ENCODE measurements at places on chromosomes 2 and 18.

DNA sequence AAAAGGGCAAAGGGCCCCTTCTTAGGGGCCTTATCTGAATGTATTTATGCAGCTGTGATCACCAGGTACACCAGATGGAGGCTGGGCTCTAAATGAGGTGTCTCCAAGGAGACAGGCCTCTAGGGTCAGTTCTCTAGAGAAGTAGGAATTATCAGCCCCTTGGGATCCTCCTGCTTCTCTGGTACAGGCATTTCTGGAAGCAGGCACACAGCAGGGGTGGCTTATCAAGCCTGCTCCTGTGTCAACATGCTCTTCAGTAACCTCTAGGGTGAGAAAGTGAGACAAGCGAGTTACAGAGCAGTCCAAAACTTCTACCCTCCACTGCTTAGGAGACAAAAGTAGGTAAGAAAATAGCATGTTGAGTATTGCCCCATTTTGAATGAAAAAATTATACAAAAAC lies 13.8 kb downstream of the TPGS2 start:
- DNase-seq, result no peak

DNA sequence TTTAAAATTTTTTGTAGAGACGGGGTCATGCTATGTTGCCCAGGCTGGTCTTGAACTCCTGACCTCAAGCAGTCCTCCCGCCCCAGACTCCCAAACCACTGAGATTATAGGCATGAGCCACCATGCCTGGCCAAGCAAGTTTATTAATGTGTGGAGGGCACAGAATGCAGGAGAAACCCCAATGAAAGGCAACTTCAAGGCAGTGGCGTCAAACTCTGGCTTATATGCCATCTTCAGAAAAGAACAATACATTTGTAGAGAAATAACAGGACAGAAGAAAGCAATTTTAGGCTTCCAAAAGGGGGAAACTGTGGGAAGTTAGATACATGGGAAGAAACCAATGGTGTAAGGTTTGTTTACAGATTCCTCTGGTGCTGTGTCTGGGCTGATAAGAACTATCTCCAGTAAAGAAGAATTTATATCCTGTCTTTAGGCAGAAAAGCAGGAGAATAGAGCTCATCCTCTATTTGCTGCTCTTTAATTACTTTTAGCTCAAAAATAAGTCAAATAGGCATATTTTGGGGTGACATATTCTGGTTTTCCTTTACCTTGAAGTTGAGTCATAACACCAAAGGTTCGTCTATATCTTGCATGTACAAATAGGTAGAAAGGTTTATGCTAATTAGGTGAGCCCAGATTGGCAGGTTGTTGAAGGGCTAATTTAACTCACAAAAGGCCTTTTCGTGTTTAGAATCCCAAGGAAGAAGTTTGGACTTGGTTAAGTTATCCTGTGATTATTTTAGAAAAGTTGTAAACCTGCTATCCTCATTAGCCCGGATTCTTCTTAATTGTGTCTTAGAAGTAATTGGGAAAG lies 26.0 kb upstream of the TMEM214 start:
- no peak for DNase-seq

- DNase-seq, result no peak
Measured at GRCh38 chr2:49291619-49292018, 137.3 kb upstream of the FSHR start.

DNA sequence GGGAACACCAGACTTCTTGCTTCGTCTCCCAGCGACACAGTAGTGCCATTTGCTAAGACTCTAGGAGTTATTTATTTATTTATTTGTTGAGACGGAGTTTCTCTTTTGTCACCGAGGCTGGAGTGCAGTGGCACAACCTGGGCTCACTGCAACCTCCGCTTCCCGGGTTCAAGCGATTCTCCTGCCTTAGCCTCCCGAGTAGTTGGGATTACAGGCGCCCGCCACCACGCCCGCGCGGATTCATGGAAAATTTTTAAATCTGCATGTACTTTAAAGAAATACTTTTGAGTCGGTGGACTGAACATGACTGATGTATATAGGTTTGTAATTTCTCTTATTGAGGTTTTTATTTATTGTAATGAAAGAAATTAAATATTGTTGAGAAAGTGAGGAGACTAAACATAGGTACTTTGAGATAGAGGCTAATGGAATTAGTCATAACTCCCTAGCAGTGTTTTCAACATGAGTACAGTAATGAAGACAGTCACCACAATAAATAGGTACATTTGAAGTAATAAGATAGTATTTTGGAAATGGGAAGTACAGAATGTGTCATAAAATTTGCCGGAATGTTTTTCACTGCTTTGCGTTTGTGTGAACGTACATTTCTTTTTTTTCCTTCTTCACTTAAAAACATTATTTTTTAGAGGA lies 983 bp downstream of the MTX2 start:
- no peak for DNase-seq

GRCh38 chr2:178499640-178500039 lies 19.4 kb downstream of the PLEKHA3 start:
- peak; percentile 20 for DNase-seq

DNA sequence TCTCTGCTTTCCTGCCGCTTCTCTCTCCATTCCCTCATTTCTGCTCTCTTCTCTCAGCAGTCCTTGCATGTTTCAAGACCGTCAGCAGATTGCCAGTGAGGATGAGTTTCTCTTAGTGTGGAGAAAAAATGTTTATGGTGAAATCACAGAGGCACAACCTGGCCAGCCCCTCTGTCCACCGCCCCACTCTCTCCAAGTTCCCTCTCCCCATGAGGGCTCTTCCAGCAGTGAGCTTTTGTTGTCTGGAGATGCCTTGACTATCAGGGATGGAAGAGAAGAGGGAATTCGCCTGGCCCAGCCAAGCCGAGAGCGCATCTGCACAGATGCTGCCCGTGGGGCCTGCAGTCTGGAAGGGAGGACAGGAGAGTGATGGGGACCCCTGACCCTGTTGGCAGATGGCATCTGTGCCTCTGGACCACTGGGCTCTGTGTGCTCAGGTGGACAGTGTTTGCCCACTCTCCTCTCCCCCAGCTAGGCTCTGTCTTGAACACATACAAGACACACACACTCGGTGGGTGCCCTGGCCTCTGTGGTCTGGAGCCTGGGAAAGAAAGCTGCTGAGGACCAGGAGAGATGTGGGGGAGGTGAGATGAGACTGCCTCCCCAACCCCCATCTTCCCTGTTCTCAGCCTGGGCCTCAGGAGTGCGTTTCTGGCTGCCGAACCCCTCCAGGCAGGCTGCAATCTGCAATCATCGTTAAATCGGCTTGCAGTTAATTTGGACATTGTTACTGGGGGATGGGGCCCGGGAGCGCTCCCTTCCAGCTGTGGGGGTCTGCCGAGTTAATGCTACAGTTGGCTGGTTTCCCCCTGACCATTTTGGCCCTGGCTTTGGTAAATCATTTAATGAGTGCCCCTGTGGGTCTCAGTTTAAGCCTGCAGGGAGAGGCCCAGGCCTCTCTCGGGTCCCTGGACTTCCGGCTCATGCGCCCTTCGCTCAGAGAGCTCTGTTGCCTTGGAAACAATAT lies 4.5 kb downstream of the ITM2C start:
- DNase-seq, result no peak

GRCh38 chr2:32289165-32289999 lies 11.7 kb downstream of the YIPF4 start:
- peak; percentile 11 for DNase-seq

GRCh38 chr18:54192900-54193299 lies 31.6 kb downstream of the MBD2 start:
- DNase-seq, result no peak

- no peak for DNase-seq
Measured at GRCh38 chr2:102771114-102771513, 9.3 kb downstream of the TMEM182 start.

- DNase-seq, result no peak
Measured at GRCh38 chr2:238233625-238234024, 6.2 kb downstream of the HES6 start.

DNA sequence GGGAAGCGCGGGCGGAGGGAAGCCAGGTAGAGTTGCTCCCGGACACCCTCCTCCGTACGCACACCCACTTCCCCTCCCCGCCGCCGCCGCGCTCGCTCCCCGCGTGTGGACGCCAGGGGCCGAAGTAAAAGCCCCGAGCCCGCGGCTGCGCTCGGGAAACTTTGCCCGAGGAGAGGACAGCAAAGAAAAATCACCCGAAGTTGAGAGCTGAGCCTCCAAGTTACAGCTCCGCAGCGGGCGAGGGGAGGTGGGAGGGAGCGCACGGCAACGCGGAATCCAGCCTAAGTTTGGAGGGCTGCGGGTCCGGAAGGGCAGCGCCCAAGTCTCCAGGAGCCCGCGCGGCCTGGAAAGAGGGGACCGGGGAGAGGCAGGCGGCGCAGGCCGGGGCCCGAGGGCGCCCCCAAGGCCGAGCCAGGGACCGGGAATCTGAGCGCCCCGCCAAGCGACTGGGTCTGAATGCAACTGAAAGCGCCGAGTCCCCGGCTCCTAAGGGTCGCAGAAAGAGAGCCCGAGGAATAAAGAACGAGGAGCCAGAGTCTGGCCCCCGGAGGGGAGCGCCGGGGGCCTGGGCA lies 706 bp upstream of the BCL11A start:
- no peak for DNase-seq

DNA sequence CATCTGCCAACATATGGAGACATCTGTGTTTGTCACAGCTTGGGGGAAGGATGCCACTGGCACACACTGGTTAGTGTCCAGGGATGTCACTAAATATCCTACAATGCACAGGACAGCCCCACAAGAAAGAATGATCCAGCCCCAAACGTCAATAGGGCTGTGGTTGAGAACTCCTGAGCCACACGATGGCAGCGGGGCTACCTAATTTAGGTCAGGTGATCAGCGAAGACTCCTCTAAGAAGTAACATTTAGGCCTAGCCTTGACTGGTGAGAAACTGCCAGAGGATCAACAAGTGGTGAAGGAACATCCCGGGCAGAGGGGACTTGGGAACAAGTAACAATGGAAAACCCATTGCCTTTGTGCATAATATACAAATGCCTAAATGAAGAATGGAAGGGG lies 5.0 kb upstream of the TGIF1 start:
- DNase-seq, result no peak

DNA sequence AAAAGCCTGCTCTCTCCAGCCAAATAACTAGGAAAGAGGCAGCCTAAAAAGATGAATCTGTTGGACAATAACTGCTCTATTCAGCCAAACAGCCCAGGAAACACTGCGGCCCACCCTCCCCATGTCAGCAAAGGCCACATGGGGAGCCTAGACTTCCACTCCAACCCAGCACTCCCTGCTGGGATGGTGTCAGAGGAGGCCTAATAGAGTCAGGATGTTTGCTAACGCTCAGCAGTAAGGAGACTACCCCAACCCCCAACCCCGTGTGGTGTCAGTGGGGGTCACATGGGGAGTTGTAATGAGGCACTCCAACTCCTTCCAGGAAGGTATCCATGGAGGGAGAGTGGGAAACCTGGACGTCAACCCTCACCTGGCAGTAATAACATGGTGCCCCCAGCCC lies 41.6 kb downstream of the ZBTB7C start:
- DNase-seq, result no peak

DNA sequence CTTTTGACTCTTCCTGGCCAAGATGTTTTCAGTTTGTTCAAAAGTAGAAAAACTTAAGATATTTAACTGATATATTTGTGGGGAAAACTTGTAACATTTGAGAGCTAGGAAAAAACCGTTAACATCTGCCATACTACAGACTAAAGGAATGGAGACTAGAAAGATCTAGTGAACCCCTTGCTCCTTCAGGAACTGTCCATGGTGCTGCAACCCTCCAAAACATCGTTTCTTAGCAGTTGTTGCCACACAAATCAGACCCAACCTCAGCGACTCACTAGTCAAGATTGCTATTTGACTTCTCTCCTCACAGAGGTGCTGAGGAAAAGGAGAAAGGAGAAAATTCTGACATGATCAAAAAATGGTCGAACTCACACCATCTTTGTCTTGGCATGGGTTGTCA lies 393.8 kb upstream of the LYPD1 start:
- no peak for DNase-seq

- no peak for DNase-seq
Measured at GRCh38 chr2:82234283-82234874, 1929.8 kb upstream of the LRRTM1 start.

- no peak for DNase-seq
Measured at GRCh38 chr2:11319939-11320338, 24.5 kb downstream of the ROCK2 start.

GRCh38 chr18:10298346-10298745 lies 156.1 kb upstream of the APCDD1 start:
- no peak for DNase-seq

- no peak for DNase-seq
Measured at GRCh38 chr2:241575624-241576292, 17.2 kb downstream of the BOK start.

DNA sequence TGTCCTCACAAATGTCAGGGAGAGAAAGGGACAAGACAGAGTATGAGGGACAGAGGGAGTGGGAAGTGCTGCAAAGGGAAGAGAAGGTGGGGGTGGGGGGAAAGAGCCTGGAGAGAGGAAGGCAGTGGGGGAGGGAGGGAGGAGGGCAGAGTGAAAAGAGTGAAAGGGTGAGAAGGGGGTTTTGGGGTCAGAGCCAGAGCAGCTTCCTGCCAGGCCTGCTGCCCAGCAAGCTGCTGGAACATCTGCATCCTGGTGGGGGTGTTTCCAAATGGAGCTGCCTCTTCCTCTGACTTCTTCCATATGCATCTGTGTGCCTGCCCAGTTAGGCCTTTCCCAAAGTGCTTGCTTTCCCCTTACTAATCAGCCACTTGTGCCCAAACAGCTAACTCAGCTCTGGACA lies 94.3 kb upstream of the CELF4 start:
- DNase-seq, result no peak

- no peak for DNase-seq
Measured at GRCh38 chr2:205797866-205798265, 115.6 kb downstream of the NRP2 start.

- DNase-seq, result no peak
Measured at GRCh38 chr18:75215663-75216062, 5.1 kb downstream of the TSHZ1 start.

- no peak for DNase-seq
Measured at GRCh38 chr2:192957425-192957824, 762.7 kb upstream of the TMEFF2 start.

GRCh38 chr2:145157741-145158591 lies 638.0 kb upstream of the ZEB2 start:
- no peak for DNase-seq

DNA sequence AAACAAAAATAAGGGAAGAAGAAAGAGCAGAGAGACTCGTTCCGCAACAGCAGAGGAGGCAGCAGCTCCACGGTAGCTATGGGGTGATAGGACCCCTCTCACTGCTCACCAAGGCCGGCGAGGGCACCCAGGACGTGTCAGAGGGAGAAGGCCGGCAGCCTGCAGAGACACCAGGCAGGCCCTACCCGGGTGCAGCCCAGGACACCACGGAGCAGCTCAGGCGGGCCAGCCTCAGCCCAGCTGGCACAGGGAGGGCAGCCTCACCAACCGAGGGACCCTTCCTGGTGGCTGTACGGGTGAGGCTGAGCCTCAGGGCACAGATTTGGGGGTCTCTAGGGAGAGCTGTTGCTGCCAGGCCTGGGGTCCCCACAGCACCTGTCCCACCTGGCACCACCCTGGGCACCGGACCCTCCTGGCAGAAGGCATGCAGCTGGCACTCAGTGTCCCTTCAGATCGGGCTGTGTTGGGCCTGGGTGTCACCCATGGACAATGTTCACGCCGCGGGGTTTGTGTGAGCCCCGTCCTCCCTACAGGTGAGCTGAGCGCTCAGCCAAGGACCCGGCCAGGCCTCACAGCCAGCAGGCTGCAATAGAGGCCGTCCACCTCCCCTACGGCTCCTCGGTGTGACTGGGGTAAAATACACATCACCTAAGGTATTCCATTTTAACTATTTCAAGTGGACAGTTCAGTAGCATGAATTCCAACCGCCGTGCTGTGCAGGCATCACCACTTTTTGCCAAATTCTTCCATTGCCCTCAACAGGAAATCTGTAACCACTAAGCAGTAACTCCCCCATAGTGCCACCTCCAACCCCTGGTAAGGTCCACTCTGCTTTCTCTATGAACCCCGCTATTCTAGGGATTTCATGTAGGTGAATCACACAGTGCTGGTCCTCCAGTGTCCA lies 21.6 kb downstream of the KCNG2 start:
- DNase-seq, result no peak

GRCh38 chr2:207265869-207266268 lies 100.1 kb upstream of the KLF7 start:
- DNase-seq, result no peak
